ENCODE measurements at places on chromosomes 7 and 10.

- DNase-seq = no peak
Observed at GRCh38 chr7:146830686-146831085, 714.1 kb downstream of the CNTNAP2 start.

DNA sequence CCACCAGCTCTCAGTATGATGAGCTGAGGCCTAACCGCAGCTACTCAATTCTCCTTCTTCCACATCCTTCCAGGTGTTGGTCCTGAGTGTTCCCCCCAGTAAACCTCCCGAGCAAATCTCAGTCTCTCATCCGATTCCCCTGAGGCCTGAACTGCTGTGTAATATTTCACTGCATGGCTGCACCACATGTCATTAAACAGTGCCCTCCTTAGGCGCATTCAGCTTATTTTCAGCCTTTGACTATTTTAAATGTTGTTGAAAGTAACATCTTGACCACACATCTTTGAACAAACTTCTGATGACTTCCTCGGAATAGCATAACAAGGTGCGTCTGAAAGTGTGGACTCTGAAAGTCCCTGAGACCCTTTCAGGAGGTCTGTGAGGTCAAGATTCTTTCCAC lies 62.8 kb upstream of the NPS start:
- no peak for DNase-seq

GRCh38 chr10:99170116-99170675 lies 65.5 kb downstream of the HPSE2 start:
- no peak for DNase-seq

GRCh38 chr10:17029581-17030271 lies 99.9 kb downstream of the CUBN start:
- DNase-seq = peak; percentile 74
